Thymus (tissue), 14 donors: ENCODE measurements at places on chromosomes 7 and 10. TPM values are rescaled to one million over a fixed set of nuclear protein-coding genes. Genes with fewer than 3 reads are reported as not detected.

IDE gene
- 15.9 TPM for total RNA-seq

COL1A2 gene
- 55.3 TPM for total RNA-seq

AGR2 gene
- 1.7 TPM for total RNA-seq

SLC26A3 gene
- 0.09 TPM for total RNA-seq

SEMA3D gene
- total RNA-seq = 1.3 TPM

RARRES2 gene
- 6.5 TPM for total RNA-seq

NEUROD6 gene
- total RNA-seq = not detected

BUD23 gene
- total RNA-seq = 43.4 TPM

MMP21 gene
- not detected for total RNA-seq

NFE2L3 gene
- total RNA-seq = 39.3 TPM

GRCh38 chr7:105017657-105018365 lies 3.8 kb downstream of the KMT2E start:
- no peak for DNase-seq

GRCh38 chr10:67550046-67550445 lies 145.9 kb downstream of the CTNNA3 start:
- DNase-seq = no peak

GRCh38 chr7:22542254-22542653 lies 42.3 kb upstream of the STEAP1B start:
- no peak for DNase-seq

DNA sequence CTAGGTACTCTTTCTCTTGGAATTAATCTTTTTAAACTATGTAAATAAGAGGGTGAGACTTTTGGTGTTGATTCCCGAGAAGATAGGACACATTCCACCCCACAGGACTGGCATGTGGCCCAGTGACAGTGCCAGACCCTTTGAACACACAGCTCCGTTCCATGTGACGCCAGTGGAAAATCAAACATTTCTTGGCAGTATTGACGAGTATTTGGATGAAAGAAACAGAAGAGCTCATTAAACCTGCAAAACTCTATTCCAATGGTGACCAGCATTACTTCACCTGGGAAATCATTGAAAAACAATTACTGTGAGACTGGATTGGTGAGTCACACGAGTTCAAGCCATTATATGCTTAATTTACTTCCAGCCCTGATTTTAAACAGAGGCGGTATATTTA lies 25.8 kb downstream of the AKR1E2 start:
- no peak for DNase-seq

- no peak for DNase-seq
These were observed 10.4 kb upstream of the SP8 start for GRCh38 chr7:20797042-20797461.

DNA sequence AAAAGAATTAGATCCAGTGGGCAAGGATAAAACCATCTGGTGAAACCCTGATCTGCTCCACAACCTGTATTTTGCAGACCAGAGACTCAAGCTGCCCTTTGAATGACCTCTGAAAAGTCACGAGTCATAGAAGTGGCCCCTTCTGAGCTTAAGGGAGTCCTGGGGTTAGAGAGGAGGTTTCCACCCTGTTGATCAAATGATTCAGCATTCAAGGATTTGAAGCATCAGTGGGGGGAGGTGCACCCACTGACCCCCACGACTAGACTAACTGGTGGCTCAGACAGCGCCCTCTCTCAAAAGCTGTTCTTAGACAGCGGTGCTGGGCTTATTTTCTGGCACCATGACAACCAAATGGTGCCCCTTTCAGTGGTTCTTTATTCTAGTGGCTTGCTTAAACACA lies 44.3 kb downstream of the PLCE1 start:
- no peak for DNase-seq

DNA sequence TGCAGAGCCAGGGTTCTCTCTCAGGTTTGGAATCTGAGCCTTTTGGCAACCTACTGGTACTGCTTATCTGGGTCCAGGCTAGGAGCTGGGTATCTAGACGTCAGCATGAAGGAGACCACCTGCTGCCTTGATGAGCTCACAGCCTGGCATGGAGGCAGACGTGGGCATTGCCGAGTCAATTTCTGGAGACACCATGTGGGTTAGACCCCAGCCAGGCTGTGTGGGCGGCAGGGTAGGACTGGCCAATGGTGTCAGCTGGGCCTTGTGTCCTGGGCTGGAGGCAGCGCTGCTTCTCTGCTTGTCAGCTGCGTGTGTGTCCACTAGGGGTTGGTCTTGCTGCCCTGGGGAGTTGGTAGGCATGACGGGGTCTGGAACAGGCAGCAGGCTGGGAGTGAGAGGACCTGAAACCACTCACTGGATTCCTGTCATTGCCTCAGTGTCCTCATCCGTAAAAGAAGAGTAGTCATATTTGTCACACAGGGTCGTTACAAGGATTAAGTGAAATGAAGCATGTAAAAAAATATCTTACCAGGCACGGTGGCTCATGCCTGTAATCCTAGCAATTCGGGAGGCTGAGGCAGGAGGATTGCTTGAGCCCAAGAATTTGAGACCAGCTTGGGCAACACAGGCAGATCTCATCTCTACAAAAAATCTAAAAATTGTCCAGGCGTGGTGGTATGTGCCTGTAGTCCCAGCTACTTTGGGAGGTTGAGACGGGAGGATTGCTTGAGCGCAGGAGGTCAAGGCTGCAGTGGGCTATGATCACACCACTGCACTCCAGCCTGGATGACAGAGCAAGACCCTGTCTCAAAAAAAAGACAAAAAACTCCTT lies 31.7 kb upstream of the ANKRD2 start:
- no peak for DNase-seq

- DNase-seq = no peak
These were observed at the start of gene GRID2IP for GRCh38 chr7:6551016-6551511. Gene GRID2IP, minus strand, starts transcription at chr7:6551461. Its CDS starts 25 bp downstream, at chr7:6551436.

- DNase-seq = no peak
These were observed 1.7 kb downstream of the CFAP43 start for GRCh38 chr10:104230490-104230889.

GRCh38 chr10:65350611-65351010 lies 1575.2 kb upstream of the LRRTM3 start:
- DNase-seq = no peak

- DNase-seq = no peak
These were observed 67.8 kb upstream of the TNRC18 start for GRCh38 chr7:5491251-5492019.

- peak; percentile 93 for DNase-seq
These were observed 2.2 kb upstream of the TRIM8 start for GRCh38 chr10:102641880-102642735.
